ENCODE measurements at places on chromosomes 1 and 21.
A peak's percentile ranks its signal among the peaks of the same experiment; 100 is the strongest.

DNA sequence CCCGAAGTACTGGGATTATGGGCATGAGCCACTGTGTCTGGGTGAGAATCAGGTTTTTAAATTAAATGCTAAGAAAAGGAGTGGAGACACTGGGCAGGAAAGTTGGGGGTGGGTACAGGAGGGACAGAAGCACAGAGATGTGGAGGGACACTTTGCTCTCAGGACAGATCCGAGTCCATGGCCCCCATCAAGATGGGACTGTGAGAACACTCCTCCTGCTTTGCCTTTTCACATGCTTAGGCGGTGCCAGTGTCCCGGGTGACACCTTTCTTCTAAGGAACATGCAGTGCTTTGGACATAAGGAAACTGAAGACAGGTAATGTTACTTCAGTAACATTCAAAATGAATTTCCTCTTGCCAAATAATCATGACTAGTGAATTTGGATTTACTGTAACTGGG lies 16.7 kb downstream of the SLC25A33 start:
- DNase-seq, result no peak

- DNase-seq, result no peak
Measured at GRCh38 chr1:8821084-8821483, 3.6 kb upstream of the RERE start.

DNA sequence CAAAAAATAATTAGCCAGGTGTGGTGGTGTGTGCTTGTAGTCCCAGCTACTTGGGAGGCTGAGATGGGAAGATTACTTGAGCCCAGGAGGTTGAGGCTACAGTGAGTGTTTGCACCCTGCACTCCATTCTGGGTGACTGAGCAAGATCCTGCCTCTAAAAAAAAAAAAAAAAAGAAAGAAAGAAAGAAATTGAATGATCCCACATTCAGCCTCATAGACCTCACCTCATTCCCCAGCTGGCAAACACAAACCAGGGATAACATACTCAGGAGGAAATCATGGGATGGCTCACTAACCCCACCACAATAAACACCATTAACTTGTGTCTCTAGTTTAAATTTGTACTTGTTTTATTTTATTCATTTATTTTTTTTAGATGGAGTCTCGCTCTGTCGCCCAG lies 8.5 kb downstream of the ENSA start:
- no peak for DNase-seq

- DNase-seq, result no peak
Measured at GRCh38 chr1:161890574-161890973, 124.5 kb downstream of the ATF6 start.

DNA sequence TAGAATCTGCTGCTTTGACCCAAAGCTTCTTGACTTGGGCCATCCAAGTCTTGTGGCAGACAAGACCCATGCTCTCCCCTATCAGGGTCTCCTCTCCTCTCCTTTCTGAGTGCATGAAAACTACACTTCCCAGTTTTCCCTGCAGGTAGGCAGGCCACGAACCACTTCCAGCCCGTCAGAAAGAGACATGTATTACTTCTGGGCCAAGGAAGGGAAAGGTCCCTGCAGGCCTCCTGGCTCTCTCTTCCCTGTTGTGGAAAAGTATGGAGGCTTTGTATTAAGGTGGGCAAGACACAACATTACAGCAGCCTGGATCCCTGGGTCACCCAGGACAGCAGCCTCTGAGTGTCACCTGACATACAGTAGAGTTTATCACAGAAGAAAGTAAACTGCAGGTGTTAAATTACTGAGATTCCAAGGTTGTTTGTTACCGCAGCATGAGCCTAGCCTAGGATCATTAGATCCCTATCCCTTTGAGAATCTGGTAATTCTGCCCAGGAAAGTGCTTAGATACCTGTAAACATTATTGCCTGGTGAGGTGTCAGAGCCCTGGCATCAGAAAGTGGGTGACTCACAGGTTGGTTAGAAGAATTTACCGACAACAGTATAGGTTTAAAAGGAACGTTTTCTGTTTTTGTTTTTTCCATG lies 717.3 kb downstream of the MATN1 start:
- DNase-seq, result no peak

DNA sequence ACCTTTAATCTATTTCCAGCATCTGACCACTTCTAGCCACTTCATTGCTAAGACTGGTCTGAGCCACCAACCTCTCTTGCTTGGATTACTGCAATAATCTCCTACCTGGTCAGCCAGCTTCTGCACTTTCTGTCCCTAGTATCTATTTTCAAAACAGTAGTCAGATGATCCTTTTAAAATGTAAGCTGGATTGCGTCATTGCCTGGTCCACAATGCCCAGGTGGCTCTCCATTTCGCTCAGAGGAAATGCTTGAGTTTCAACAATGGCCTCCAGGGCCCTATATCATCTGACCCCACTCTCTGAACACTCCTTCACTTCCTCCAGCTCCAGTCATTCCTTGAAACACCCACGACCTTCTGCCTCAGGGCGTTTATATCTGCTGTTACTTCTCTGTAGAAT lies 2.3 kb downstream of the FYB2 start:
- DNase-seq, result no peak

GRCh38 chr1:65393347-65393746 lies 27.1 kb upstream of the LEPR start:
- no peak for DNase-seq

GRCh38 chr1:93995837-93996536 lies 86.8 kb upstream of the GCLM start:
- DNase-seq, result no peak

- no peak for DNase-seq
Measured at GRCh38 chr1:30273456-30273855, 449.9 kb downstream of the MATN1 start.

GRCh38 chr1:9186082-9186859 lies 48.3 kb upstream of the H6PD start:
- no peak for DNase-seq

GRCh38 chr21:39186676-39187075 lies 3.4 kb upstream of the PSMG1 start:
- no peak for DNase-seq

DNA sequence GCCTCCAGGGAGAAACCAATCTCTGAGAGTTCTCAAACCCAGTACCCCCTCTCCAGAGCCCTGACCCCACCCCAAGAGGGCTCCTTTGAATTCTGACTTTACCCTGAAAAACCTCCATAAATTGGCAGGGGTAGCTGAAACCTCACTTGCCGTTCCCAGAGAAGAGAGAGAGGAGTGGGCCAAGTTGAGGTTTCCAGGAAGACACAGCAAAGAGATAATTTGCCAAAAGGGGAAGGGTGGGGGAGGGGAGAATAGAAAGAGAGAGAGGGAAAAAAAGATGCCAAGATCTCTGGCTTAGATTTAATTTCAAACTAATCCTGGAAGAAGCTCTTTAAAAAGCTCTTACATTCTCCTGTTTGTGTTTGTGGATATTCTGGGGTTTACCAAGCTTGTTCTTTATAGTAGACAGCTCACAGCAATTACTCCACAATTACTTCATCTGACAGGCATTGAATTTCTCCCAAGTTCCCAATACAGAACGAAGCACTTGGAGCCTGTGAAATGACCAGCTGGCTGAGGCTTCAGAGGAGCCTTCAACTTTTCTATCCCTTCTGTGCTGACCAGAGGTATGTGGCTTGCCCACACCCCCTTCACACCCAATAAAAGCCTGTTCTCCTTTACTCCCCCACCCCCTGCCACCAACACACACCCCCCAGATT lies 1.1 kb upstream of the GRHL3 start:
- DNase-seq, result no peak

GRCh38 chr1:173410133-173410793 lies 66.9 kb upstream of the PRDX6 start:
- no peak for DNase-seq

- no peak for DNase-seq
Measured at GRCh38 chr21:42745511-42746239, 92.3 kb downstream of the PDE9A start.

GRCh38 chr1:231800108-231800507 lies 173.5 kb downstream of the DISC1 start:
- no peak for DNase-seq

- DNase-seq, result peak; percentile 76
Measured at GRCh38 chr1:235253219-235253962, 74.6 kb downstream of the ARID4B start.

GRCh38 chr1:226738995-226739695 lies at the start of gene ITPKB:
TSS of gene ITPKB (minus strand) at chr1:226739282. CDS start at chr1:226737458, 1,824 bp downstream.
- DNase-seq, result no peak

GRCh38 chr21:45542667-45543370 lies 579 bp upstream of the SLC19A1 start:
- DNase-seq, result no peak

DNA sequence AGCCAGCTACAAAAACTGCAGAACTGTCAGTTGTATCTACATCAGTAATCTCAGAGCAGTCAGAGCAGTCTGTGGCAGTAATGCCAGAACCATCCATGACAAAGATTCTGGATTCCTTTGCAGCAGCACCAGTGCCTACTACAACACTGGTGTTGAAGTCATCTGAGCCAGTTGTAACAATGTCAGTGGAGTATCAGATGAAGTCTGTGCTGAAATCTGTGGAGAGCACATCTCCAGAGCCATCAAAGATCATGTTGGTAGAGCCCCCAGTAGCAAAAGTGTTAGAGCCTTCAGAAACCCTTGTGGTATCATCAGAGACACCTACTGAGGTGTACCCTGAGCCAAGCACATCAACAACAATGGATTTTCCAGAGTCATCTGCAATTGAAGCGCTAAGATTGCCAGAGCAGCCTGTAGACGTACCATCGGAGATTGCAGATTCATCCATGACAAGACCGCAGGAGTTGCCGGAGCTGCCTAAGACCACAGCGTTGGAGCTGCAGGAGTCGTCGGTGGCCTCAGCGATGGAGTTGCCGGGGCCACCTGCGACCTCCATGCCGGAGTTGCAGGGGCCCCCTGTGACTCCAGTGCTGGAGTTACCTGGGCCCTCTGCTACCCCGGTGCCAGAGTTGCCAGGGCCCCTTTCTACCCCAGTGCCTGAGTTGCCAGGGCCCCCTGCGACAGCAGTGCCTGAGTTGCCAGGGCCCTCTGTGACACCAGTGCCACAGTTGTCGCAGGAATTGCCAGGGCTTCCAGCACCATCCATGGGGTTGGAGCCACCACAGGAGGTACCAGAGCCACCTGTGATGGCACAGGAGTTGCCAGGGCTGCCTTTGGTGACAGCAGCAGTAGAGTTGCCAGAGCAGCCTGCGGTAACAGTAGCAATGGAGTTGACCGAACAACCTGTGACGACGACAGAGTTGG lies 7.3 kb downstream of the SON start:
- DNase-seq, result no peak
